ENCODE measurements at places on chromosomes 4 and X.

DNA sequence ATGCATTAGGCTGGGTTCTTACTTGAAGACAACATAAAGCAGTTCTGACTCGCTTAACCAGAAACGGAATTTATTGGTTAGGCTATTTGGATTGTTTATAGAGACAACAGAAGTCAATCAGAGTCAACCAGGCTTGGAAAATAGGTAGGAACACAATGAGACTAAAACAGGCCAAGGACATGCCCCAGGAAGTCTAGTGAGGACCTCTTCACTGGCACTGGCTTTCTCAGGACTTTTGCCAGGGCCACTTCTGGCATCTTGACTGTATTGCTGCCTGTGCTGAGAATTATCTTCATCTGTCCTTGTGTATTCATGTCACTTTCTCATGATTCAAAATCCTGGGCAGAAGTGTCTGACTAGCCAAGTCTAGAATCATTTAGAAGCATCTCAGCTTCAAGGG, 19.6 kb downstream of the PGAM4 start:
- no peak for DNase-seq

DNA sequence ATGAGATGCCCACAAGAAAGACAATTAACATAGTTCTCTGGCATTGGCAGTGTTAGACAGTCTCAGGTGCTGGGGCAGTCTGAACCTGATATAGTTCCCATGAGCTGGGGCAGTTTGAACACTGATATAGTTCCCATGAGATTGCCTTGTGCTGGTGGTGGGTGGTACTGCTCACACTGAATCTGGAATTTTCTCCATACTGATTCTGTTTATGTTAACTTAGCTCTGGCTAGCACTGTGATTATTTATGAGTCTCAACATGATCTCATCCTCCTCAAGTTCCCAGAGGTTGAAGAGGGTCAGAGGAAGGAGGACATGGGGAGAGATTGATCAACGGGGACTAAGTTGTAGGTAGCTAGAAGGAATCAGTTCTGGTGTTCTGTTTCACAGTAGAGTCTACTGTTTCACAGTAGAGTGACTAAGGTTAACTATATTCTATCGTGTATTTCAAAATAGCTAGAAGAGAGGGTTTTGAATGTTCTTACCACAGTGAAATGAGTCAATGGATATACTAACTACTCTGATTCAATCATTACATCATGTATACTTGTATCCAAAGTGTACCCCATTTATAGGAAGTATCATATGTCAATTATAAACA, 379.9 kb downstream of the ADAM29 start:
- no peak for DNase-seq

GRCh38 chrX:31298916-31299315, 227.1 kb upstream of the FTHL17 start:
- no peak for DNase-seq

- DNase-seq = no peak
Measured at GRCh38 chr4:89337681-89338080, 30.1 kb upstream of the GPRIN3 start.

DNA sequence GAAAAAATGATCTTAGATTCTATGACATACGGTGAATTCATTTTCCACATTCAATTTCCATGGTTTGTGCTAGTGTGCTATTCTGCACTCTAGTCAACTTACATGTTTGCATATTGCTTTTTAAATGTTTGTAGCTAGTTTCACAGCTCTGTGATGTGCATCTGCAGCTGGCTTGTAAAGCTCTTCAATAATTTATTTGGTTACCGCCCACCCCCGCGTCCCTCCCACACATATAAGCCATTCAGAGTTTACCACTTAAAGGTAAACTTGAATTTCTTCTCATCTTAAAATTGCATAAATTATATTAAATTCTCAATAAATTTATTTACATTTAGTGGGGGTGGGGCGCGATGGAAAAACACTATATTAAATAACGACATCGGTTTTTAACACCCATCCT, 291 bp upstream of the NBDY start:
- DNase-seq = no peak

DNA sequence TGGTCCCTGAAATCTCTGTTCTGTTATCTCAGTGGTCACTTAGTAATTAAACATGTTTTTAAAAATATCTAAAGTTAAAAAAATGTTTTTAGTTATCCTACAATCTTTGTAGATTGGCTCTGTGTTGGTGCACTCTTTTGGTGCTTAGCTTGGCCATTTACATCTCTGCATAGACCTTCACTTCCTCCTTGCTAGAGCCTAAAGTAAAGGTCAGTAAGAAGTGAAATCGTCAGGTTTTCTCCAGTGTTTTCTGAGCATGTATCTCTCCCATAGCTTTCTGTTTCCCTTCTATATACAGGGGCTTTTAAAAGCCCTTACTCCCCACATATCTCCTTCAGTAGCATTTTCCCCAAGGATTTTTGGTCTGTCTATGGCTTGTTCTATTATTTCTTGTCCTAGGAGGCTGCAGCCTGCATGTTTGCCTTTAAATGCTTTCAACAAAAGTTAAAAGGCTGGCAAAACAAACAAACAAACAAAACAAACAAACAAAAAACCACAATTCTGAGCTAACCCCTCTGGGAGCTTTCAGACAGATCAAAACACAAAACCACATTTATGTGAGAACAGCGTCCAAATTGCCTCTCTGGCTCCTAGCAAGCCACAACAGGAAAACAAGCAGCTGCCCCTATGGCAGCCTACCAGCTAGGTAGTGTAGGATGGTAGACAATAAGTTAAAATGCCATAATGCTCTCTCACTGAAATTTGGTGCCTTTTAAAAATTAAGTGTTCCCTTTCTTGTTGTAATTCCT, 27.3 kb upstream of the GPRASP2 start:
- DNase-seq = no peak

DNA sequence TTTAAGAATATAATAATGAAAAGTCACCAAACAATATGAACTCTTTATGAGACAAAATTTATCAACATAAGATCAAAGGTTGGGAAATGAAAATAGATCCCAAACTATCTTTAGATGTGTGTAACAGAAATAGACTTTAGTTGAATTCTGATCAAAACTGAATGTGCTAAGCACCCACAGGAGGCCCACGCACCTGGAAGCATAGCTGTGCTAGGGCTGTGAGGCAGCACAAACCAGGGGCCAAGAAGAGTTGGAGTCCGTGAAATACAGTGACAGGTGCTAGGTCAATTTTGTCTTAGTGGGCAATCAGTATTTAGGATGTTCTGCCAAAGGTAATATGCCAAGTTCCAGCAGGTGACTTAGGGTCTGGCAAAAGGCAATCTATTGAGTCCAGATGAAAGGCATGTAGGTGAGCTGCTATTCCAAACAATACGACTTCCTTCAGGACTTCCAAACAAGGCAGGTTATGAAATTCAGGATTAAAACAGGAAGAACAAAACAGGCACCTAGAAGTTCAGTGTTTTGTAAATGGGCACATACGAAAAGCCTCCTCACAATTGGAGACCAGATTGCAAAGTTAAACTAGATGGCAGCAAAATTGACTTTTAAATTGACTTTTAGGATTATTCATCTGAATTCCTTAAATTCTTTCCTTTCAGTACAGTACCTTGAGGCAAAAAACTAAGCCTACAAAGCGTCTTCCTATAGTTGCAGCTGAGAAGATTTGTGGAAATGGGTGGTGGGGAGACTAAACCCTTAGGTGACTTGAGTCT, 4.7 kb upstream of the PCDH18 start:
- no peak for DNase-seq

DNA sequence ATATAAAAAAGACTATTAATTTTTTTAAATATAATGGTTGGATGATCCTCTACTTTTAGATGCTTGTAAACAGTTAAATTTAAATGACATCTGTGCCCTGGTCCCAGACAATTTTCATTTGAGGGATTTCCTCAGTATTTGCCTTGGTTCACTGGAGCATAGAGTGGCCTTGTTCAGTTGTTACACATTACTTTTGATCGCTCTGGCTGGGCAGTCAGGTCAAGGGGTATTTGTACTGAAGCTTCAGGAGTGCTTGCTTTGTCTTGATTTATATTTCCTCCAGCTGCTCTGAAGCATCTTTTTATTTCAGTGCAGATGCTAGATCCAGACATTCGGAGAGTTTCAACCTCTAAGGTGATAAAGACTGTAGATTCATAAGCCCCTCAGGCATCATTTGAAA, 50.0 kb downstream of the COMMD8 start:
- no peak for DNase-seq

GRCh38 chr4:112172180-112172579, 26.9 kb downstream of the FAM241A start:
- no peak for DNase-seq

DNA sequence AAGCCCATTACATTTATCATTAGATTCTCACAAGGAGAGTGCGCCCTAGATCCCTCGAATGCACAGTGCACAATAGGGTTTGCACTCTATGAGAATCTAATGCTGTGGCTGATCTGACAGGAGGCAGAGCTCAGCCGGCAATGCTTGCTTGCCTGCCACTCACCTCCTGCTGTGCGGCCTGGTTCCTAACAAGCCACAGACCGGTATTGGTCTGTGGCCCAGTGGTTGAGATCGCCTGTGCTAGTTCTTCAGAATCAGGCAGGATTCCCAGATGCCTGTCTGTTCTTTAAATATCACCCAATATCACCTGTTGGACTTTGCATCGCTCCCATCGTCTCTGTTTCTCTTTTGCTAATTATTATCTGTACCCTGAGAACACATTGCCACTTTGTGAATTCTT, 14.0 kb downstream of the DSPP start:
- no peak for DNase-seq

DNA sequence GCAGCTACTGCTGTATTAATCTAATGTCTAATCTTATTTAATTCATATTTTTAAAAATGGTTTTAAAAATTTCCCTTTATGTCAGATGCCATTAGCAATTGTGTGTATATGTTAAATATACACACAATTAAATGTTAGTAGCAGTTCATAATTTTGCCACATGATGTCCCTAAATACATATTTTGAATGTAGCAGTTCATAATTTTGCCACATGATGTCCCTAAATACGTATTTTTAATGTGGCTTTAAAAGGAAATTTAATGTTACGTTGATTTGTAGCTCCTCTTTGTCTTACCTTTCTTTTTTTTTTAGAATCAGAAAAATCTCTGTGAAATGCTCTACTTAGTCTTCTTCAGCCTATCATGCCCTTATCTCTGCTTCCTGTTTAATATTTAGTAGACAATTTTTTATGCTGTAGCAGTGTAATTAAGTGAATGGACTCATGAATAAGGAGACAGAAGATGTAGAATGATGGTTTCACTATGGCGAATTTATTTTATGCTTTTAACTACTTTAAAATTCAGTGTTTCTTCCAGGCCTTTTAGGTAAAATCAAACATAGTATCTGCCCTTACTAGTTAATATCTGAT, 26.1 kb downstream of the RBM46 start:
- DNase-seq = peak; percentile 4

DNA sequence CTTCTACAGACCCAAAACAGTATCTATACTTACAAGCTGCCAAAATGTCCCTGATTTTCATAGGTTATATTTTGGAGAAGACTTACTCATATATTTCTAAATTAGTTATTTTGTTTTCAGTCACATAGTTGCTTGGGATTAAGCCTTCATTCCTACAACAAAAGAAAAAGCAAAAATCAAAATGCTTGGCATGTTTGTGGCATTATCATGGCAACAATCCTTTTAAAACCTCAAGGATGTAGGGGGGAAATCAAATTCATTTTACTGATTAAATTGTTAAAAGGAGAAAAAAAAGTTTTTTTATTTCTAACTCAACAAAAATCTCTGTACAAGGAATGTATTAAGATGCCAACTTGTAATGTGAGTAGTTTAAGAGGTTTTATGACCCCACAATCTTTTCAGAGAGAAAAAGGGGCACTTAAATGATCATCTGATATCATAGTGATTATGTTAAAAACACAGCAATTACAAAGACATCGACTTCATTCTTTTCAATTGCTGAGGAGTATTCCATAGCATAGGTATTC, 23.5 kb downstream of the TXK start:
- DNase-seq = no peak

GRCh38 chr4:74671080-74671698, 123.1 kb downstream of the BTC start:
- DNase-seq = peak; percentile 79

DNA sequence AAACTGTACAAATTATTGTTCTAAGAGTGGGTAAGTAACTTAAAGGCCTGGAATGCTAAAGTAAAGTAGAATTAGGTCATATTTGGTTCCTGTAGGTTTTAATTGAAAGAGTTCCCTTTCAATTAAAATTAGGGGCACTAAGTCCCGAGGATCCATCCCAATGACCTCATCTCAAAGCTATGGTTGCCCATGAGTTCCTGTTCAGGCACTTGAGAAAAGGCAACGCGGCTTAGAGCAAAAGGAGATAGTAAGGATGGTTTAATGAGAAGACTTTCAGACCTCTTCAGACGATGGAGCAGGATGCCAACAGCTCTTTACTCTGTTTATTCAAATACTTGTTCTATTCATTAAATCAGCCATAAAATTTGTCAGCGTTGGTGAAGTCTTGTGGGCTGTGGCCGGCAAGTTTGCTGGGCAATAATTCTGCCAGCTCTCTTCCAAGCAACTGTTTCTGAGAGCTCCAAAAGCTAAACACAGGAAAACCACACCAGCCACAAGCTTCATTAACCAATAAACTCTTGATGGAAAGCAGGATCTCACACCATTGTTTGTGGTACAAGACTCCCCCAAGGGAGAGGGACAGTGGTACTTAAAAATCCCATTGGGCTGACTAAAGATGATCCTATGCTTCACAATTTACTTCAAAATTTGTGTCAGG, 167.4 kb downstream of the COL4A6 start:
- DNase-seq = no peak

GRCh38 chr4:113823291-113823659, 61.7 kb upstream of the CAMK2D start:
- no peak for DNase-seq

- DNase-seq = no peak
Measured at GRCh38 chr4:10495651-10496050, 38.4 kb upstream of the ZNF518B start.

DNA sequence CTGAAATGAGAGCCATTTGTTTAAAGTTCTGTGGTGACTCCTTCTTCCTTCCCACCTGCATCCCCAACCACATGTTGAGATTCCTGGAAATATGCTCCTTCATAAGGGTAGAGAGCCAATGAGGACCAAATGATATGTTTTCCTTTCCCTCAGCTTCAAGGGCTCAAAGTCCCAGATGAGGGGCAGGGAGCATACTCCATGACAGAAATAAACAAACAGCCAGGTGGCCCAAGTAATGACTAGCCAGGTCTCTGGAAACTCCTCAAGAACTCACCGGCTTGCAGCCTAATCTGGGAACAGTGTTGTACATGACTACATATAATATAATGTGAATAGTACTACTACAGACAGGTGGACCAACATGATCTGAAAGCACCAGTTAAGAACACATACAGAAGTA, 392.3 kb downstream of the PACRGL start:
- DNase-seq = no peak

Measured in Caco-2 (cell line).